ENCODE measurements at places on chromosomes 13 and 19.

GRCh38 chr13:36965767-36966166 is 33.4 kb downstream of the ALG5 start:
- DNase-seq: peak; percentile 54

- peak; percentile 53 for DNase-seq
Observed at GRCh38 chr13:38166116-38166515, 183.5 kb upstream of the UFM1 start.

DNA sequence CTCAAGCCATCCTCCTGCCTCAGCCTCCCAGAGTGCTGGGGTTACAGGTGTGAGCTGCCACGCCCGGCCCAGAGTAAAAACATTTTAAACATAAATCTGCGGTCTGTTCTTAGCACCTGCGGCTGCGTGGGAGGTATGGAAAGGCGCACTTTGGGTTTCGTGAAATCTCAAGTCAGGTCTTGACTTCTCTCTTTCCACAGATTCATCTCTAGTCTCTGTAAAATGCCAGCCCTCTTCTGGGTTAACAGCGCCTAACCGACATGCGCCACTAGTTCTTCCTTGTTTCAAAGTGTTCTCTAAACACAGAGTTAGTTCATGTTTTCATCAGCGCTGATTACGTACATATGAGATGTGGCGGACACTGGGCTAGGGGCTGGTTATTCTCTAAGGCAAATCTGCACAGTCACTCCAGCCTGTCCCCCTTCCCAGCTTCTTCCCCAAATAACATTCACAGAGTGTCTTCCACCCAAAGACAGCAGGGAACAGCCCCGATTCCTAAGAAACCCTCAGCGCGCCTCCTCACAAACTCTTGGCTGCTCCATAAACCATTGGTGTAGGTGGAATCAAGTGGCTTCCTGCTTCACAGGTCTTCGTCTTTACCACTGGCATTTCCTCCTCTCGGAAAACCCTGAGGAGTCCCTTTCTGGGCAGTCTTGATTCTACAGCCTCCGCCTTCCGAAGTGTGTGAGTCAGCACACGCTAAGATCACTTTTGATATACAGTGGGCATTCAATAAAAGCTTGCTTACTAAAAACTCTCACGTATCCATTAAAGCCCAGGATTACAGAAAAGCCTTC is 1.4 kb downstream of the PARP4 start:
- peak; percentile 71 for DNase-seq

GRCh38 chr19:47358936-47359335 is 9.8 kb downstream of the DHX34 start:
- DNase-seq: no peak

- no peak for DNase-seq
Observed at GRCh38 chr19:58052256-58052655, 6.8 kb upstream of the ZNF135 start.

- peak; percentile 96 for DNase-seq
Observed at GRCh38 chr19:58097781-58098681, at the start of gene ZSCAN18. Gene ZSCAN18, minus strand, starts transcription at chr19:58098231. Its CDS starts 7,964 bp downstream, at chr19:58090267.

GRCh38 chr13:21837841-21838551 is 167.1 kb downstream of the FGF9 start:
- DNase-seq: peak; percentile 14
